ENCODE measurements at places on chromosomes 7 and 10. TPM values are rescaled to one million over a fixed set of nuclear protein-coding genes. Genes with fewer than 3 reads are reported as not detected.

CRPPA gene
- total RNA-seq: 0.53 TPM

KCP gene
- total RNA-seq: 0.05 TPM

ADO gene
- 26.7 TPM for total RNA-seq

BMPER gene
- not detected for total RNA-seq

LCOR gene
- total RNA-seq: 18.2 TPM

- DNase-seq: no peak
- H3K27me3 ChIP-seq: peaks cover 9% of the 10 kb centered on the region
- no peaks in the 10 kb centered on the region for H3K36me3 ChIP-seq
- no peak overlapping the region for H3K27ac ChIP-seq
- H3K4me3 ChIP-seq: no peak overlapping the region
Measured at GRCh38 chr7:25789701-25790640, 362.0 kb upstream of the NFE2L3 start.

GRCh38 chr7:73761854-73762658 lies 8.0 kb downstream of the CLDN3 start:
- H3K27me3 ChIP-seq: peaks cover 2% of the 10 kb centered on the region
- no peak overlapping the region for H3K27ac ChIP-seq
- no peak overlapping the region for H3K4me3 ChIP-seq
- no peaks in the 10 kb centered on the region for H3K36me3 ChIP-seq
- DNase-seq: no peak

DNA sequence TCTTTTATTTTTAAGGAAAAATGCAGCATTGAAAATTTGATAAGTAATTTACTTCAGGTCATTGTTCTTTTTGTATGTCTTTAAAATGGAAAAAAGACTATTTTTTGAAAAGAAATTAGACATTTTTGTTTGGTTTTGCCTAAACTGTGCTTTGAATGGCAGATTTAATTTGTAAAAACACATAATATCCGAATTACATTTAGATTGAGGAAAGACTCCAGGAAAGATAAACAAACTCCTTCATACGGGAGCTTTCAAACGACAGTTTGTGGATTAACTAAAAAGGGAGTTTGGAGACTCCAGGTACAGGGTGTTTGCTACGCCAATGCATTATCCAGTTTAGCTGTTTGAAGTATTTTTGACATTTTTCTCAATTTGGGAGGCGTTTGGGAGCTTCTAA lies 36.1 kb downstream of the CPED1 start:
- H3K27me3 ChIP-seq: peaks cover 12% of the 10 kb centered on the region
- no peak overlapping the region for H3K27ac ChIP-seq
- H3K4me1 ChIP-seq: no peaks in the 10 kb centered on the region
- no peak for DNase-seq

GRCh38 chr7:114631249-114631822 lies 216.7 kb downstream of the FOXP2 start:
- DNase-seq: no peak
- H3K36me3 ChIP-seq: no peaks in the 10 kb centered on the region
- H3K27me3 ChIP-seq: peaks cover 5% of the 10 kb centered on the region
- no peaks in the 10 kb centered on the region for H3K4me1 ChIP-seq
- H3K4me3 ChIP-seq: no peak overlapping the region

DNA sequence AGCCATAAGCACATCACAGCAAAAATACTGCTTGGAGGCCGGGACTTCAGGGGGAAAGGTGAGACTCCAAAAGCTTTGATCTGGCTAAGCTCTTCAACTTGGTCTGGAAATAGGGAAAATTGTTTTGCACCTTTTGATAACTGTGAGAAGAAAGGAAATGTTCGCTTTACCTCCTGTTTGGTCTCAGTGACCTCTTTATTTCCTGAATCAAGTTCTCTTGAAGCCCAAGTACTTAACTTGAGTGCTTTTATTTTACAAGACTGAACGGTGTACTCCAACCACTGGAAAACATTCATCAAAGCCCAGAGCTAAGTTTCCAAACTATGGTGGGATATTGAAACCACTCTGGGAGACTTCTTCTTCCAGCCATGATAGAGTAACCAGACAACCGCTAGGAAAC lies 5.3 kb downstream of the C10orf90 start:
- H3K27me3 ChIP-seq: no peaks in the 10 kb centered on the region
- DNase-seq: no peak
- no peaks in the 10 kb centered on the region for H3K36me3 ChIP-seq
- H3K4me1 ChIP-seq: no peaks in the 10 kb centered on the region
- H3K27ac ChIP-seq: no peak overlapping the region

DNA sequence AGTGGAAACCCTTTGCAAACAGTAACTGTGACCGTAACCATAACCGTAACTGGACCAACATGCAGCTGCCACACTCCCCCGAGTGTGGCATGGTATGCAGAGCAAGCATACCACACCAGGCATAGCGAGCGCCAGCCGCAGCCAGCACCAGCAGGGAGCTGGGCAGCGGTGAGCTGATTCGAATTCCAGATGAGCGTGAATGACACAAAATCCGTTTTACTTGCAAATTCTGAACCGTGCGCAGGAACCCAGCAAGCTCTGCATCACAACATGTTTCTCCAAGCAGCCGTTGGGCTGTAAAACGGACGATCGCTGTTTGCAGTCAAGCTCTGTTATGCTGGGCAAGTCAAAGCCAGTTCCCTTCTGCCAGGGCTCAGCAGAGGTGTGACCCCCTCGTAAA lies 111.1 kb downstream of the OAT start:
- H3K27me3 ChIP-seq: peaks cover 1% of the 10 kb centered on the region
- no peaks in the 10 kb centered on the region for H3K36me3 ChIP-seq
- DNase-seq: no peak
- H3K4me1 ChIP-seq: no peaks in the 10 kb centered on the region

GRCh38 chr7:45021604-45022296 lies 21.7 kb downstream of the CCM2 start:
- H3K27ac ChIP-seq: peak overlapping the region; percentile 72
- H3K4me3 ChIP-seq: no peak overlapping the region
- peaks cover 20% of the 10 kb centered on the region for H3K36me3 ChIP-seq
- DNase-seq: peak; percentile 44
- H3K4me1 ChIP-seq: peaks cover 52% of the 10 kb centered on the region
- H3K27me3 ChIP-seq: no peaks in the 10 kb centered on the region

- peaks cover 10% of the 10 kb centered on the region for H3K36me3 ChIP-seq
- H3K27me3 ChIP-seq: peaks cover 3% of the 10 kb centered on the region
- no peak overlapping the region for H3K4me3 ChIP-seq
Measured at GRCh38 chr7:131251371-131251770, 76.3 kb upstream of the MKLN1 start.

GRCh38 chr7:76424413-76425111 lies at the start of gene ZP3:
Gene ZP3, plus strand, starts transcription at chr7:76424950. Its CDS starts 15 bp downstream, at chr7:76424965.
- no peak within 1 kb of the TSS for H3K4me3 ChIP-seq
- H3K27ac ChIP-seq: no peak within 1 kb of the TSS
- H3K27me3 ChIP-seq: no peaks in the 10 kb centered on the region
- H3K4me1 ChIP-seq: peaks cover 5% of the 10 kb centered on the region
- no peak for DNase-seq
- no peaks in the 10 kb centered on the region for H3K36me3 ChIP-seq
